ENCODE measurements at places on chromosomes 13 and 19.

DNA sequence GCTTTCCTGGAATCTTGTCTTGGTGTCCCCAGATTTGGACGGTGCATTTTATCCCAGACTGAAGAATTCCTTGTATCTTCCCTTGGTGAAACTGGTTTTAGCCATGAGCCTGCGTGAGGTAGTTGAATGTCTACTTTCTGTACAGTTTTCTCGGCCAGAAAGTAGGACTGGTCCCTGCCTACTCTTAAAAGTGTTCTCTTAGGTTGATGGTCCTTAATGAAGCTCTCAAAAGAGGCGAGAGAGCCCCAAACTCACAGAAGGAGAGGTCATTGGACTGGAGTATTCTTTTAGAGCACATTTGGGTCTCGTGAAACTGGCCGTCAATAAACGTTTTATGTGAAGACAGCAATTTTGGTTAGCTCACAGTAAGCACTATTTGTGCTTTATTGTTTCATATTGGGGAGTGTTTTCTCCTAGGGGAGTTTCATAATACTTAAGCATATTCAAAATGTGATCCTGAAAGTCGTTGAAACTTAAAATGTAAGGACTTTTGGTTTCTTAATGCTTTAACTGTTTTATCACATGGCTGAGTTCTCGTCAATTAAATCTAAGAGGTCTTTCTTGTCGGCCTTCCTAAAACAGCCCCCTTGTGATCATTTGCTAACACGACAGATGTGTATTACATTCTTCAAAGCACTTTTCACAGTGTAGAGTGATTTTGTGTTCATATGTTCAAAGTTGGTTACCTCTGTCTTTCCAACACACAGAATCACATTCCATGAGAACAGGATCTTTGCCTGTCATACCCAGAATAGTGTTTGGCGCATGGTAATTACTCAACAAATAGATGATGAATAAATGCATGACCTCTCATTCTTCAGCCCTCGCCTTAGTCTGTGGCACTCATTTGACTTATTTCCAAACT lies 889 bp downstream of the GTF2F2 start:
- no peak for DNase-seq

GRCh38 chr19:7851623-7852500 lies 21.8 kb downstream of the EVI5L start:
- no peak for DNase-seq

DNA sequence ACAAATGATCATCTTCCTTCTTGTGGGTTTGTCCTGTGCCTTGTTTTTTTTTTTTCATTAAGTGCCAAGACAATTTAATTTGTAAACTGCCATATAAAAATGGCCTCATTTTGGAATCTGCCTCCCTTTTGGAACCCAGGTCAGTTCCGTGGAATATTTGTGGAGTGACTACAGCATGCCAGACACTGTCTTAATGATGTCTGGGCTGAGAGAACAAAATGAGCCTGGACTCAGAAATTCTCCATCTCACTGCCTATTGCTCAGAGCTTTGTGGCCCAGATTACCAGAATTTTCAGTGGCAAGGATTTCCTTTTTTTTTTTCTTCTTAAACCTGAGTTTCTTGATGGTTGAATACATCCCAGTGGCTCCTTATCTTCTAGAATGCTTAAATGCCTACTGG lies 340.6 kb downstream of the ENOX1 start:
- no peak for DNase-seq

DNA sequence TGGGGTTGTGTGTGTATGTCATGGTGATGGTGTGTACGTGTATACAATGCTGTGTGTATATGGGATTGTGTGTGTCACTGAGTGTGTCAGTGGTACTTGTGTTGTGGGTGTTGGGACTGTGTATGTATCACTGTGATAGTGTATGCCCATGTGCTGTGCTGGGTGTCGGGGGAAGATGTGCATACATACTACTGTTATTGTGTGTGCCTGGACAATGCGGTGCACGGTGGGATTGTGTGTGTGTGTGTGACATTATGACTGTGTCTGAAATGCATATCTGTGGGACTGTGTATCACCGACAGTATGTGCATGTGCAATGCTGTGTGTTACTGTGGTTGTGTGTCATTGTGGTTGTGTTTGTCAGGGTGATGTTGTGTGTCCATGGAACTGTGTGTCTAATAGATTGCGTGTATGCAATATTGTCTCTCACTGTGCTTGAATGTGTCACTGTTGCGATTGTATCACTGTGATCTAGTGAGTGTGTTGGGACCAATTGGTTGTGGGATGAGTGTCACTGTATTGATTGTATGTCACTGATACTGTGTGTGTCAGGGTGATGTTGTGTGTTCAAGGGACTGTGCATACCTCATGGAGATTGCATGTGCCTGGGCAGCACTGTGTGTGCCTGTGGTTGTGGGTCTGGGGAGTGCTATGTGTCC lies 11.0 kb upstream of the BBC3 start:
- no peak for DNase-seq

DNA sequence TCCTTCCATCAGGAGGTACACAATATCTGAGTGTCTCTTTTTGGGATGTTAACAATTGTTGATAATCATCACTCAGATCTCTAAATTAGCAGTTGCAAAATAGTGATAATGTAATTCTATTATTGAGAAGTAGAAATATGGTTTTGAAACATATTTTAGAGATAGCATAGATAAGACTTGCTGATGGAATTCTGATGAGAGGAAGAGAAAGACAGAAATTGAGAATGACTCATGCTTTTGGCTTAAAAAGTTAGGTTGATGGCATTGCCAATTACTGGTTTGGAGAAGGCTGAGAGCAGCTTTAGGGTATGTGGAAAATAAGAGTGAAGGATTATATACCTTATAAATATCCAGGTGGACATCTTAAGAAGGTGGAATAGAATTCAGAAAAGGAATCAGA lies 106.4 kb upstream of the EDNRB start:
- DNase-seq, result no peak

DNA sequence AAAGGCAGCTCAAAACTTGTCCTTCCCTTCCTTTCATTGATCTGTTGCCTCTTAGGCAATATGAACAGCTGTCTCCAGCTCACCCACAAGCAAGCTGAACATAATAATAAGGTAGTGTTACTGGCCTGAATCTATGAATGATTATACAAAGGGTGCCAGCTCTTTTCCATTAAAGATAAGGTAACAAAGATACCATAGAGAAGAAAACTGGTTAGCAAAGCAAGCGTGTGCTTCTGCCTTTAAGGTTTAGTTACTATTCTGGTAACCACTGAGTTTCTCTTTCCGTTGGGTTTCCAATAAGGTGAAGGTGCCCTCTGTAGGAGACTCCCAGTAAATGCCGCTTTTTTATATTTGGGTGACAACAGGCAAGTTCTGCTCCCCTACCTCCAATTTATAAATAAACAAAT lies 12.1 kb upstream of the DACH1 start:
- DNase-seq, result no peak

DNA sequence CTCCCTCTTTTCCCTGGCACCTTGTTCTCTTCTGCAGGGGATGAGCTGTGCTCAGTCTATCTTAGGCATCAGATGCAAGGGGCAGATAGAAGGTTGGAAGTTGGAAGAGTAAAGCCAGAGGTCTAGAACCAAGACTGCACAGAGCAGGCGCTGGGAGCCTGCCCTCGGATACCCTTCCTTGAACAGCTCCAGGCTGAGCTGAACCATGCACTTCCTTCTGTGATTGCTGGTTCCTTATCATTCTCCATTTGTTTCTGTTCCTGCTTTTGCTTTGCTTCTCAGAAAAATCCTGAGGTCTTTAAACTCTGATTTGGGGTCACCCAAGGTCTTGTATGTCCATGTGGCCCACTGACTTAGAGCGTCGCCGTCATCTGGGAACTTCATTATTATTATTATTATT lies 36.3 kb downstream of the ARHGEF18 start:
- DNase-seq, result no peak

- DNase-seq, result no peak
Observed at GRCh38 chr13:95604556-95604915, 40.0 kb downstream of the DZIP1 start.

GRCh38 chr19:13830741-13831536 lies 35.7 kb downstream of the ZSWIM4 start:
- DNase-seq, result no peak

All from activated CD4-positive, alpha-beta T cell treated with anti-CD3 and anti-CD28 coated beads for 24 hours (primary cell).